ENCODE measurements at places on chromosomes 6 and 20. TPM values are rescaled to one million over a fixed set of nuclear protein-coding genes. Genes with fewer than 3 reads are reported as not detected.

The SULF2 gene
- total RNA-seq, result 217 TPM

The CST4 gene
- not detected for total RNA-seq

The PRICKLE4 gene
- 0.52 TPM for total RNA-seq

The CYP24A1 gene
- 15.5 TPM for total RNA-seq

The FOXQ1 gene
- 0.52 TPM for total RNA-seq

The RNASET2 gene
- 307 TPM for total RNA-seq

The SFTA2 gene
- not detected for total RNA-seq

The FRS3 gene
- total RNA-seq, result 2.0 TPM

The SKIC2 gene
- total RNA-seq, result 46.5 TPM

The TAGAP gene
- total RNA-seq, result 0.05 TPM

The BACH2 gene
- 0.52 TPM for total RNA-seq

The SEL1L2 gene
- not detected for total RNA-seq

The SLC22A23 gene
- total RNA-seq, result 0.35 TPM

The OPRM1 gene
- total RNA-seq, result not detected

The CTAGE9 gene
- total RNA-seq, result not detected

The NMBR gene
- total RNA-seq, result 0.10 TPM

The GTSF1L gene
- total RNA-seq, result not detected

The BPIFB4 gene
- total RNA-seq, result not detected

The OR12D3 gene
- not detected for total RNA-seq

The MOG gene
- total RNA-seq, result not detected

The SNAP25 gene
- 0.35 TPM for total RNA-seq

The PIGU gene
- 6.6 TPM for total RNA-seq

The TP53TG5 gene
- total RNA-seq, result not detected

The SAMHD1 gene
- 33.5 TPM for total RNA-seq

The OXT gene
- total RNA-seq, result not detected

The GPR63 gene
- 1.2 TPM for total RNA-seq

The LAMA5 gene
- 299 TPM for total RNA-seq

The ANKRD66 gene
- not detected for total RNA-seq

The CLPSL2 gene
- total RNA-seq, result not detected

The ADGRF4 gene
- total RNA-seq, result 0.10 TPM
